ENCODE measurements at places on chromosomes 13 and 19. TPM values are rescaled to one million over a fixed set of nuclear protein-coding genes. Genes with fewer than 3 reads are reported as not detected.
A peak's percentile ranks its signal among the peaks of the same experiment; 100 is the strongest.

- H3K27ac ChIP-seq = no peak overlapping the region
- no peaks in the 10 kb centered on the region for H3K36me3 ChIP-seq
- H3K4me3 ChIP-seq = no peak overlapping the region
- DNase-seq = no peak
These were observed 3.9 kb upstream of the CEBPA start for GRCh38 chr19:33306191-33306590.

GRCh38 chr13:95470574-95471366, 81.8 kb upstream of the CLDN10 start:
- DNase-seq = no peak
- H3K36me3 ChIP-seq = no peaks in the 10 kb centered on the region
- no peak overlapping the region for H3K4me3 ChIP-seq
- H3K27me3 ChIP-seq = no peaks in the 10 kb centered on the region

Gene TNFSF9
- 2.4 TPM for total RNA-seq

- peaks cover 56% of the 10 kb centered on the region for H3K36me3 ChIP-seq
- H3K4me3 ChIP-seq = no peak overlapping the region
- DNase-seq = no peak
- H3K27ac ChIP-seq = no peak overlapping the region
These were observed 9.1 kb downstream of the ZNF841 start for GRCh38 chr19:52086481-52086880.

GRCh38 chr19:30419568-30420180, 47.5 kb downstream of the ZNF536 start:
- H3K4me3 ChIP-seq = no peak overlapping the region
- H3K27me3 ChIP-seq = no peaks in the 10 kb centered on the region
- no peak for DNase-seq
- no peaks in the 10 kb centered on the region for H3K36me3 ChIP-seq

DNA sequence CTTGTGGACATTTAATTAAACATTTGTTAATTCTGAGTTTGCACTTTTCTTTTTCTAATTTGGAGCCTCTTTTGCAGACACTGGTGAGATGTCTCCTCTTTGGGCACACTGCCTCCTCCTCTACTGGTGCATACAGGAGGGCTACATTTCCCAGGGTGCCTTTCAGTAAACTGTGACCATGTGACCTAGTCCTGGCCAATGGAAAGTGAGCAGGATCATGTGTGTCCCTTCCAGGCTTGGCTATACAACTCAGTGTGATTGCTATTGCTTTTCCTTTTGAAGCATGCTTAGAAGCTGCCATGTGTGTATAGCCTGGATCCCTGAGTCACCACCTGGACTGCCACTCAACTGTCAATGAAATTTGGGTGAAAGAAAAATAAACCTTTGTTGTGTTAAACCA, 4.5 kb downstream of the IZUMO2 start:
- H3K4me1 ChIP-seq = no peaks in the 10 kb centered on the region
- no peak overlapping the region for H3K4me3 ChIP-seq
- no peaks in the 10 kb centered on the region for H3K36me3 ChIP-seq
- no peak for DNase-seq

- H3K27ac ChIP-seq = no peak overlapping the region
- no peaks in the 10 kb centered on the region for H3K4me1 ChIP-seq
- H3K36me3 ChIP-seq = peaks cover 8% of the 10 kb centered on the region
These were observed 14.8 kb upstream of the GPI start for GRCh38 chr19:34350161-34350561.

DNA sequence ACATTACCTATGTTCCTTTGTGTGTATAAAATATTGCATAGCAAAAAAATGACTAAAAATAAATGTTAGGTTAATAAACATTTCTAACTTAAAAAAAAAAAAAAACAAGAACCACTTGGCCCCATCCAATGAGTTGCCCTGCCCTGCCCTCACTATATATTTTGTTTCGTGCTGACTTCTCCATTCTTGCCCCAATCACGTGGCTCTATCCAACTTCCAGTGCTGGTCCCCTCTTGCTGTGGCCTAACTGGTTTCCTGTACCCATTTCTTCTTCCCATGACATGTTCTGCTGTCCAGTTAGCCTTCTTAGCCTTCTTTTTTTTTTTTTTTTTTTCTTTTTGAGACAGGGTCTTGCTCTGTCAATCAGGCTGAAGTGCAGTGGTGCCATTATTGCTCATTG, 151.6 kb downstream of the FOXO1 start:
- H3K4me1 ChIP-seq = no peaks in the 10 kb centered on the region
- no peak overlapping the region for H3K4me3 ChIP-seq
- DNase-seq = no peak
- peaks cover 3% of the 10 kb centered on the region for H3K27me3 ChIP-seq

DNA sequence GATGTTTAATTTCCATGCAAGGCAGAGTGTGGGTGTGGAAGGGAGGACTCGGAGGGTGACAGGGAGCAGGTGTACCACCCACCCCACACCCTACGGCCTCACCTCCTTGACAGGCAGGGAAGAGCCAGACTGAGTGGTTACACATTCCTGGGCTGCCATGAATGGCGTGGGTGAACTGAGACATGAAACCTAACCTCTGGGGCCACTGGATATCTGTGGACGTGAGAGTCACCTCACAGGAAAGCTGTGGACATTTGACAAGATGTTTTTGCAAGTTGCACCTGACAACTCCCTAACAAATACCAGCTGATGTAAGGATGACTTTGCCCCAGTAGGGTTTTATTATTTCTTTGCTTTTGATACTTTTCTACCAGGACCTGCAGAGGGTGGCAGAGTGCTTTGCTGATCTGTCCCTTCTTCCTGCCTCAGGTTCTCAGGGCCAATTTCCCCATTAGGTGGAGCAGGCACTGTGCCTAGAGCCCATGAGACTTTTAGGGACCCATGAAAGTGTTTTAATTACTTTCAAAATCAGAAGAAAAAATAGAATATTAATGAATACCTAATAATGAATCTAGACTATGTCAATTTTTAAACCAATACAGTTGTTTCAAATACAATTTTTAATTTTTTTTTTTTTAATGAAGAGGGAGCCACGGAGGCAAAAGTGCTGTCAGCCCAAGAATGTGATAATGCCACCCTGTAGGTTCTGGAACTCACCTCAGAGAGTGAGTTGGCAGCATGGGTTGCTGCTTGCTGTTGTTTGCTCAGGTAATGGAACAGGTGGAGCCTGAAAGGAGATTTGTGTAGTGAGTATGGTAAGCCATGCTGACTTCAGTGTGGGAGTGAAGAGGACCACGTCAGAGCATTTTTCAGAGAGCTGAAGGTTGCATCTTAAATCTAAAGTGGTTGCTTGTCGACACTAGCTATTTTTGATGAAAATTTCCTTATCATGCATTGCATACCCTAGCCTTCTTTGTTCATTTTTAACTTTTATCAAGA, 58.0 kb upstream of the CYSLTR2 start:
- no peak overlapping the region for H3K4me3 ChIP-seq
- H3K36me3 ChIP-seq = no peaks in the 10 kb centered on the region
- DNase-seq = peak; percentile 51
- H3K27ac ChIP-seq = no peak overlapping the region

GRCh38 chr19:13033819-13034611, 38.7 kb downstream of the NFIX start:
- peaks cover 63% of the 10 kb centered on the region for H3K4me1 ChIP-seq
- no peak overlapping the region for H3K4me3 ChIP-seq
- H3K36me3 ChIP-seq = no peaks in the 10 kb centered on the region
- peak; percentile 55 for DNase-seq

GRCh38 chr13:29507356-29507755, 88.1 kb downstream of the SLC7A1 start:
- no peak for DNase-seq
- peaks cover 38% of the 10 kb centered on the region for H3K4me1 ChIP-seq
- H3K27ac ChIP-seq = no peak overlapping the region
- peaks cover 4% of the 10 kb centered on the region for H3K36me3 ChIP-seq

Gene KCNN1
- 1.6 TPM for total RNA-seq

Gene PTPRH
- total RNA-seq = 1.0 TPM

Gene EFNB2
- total RNA-seq = 93.2 TPM

DNA sequence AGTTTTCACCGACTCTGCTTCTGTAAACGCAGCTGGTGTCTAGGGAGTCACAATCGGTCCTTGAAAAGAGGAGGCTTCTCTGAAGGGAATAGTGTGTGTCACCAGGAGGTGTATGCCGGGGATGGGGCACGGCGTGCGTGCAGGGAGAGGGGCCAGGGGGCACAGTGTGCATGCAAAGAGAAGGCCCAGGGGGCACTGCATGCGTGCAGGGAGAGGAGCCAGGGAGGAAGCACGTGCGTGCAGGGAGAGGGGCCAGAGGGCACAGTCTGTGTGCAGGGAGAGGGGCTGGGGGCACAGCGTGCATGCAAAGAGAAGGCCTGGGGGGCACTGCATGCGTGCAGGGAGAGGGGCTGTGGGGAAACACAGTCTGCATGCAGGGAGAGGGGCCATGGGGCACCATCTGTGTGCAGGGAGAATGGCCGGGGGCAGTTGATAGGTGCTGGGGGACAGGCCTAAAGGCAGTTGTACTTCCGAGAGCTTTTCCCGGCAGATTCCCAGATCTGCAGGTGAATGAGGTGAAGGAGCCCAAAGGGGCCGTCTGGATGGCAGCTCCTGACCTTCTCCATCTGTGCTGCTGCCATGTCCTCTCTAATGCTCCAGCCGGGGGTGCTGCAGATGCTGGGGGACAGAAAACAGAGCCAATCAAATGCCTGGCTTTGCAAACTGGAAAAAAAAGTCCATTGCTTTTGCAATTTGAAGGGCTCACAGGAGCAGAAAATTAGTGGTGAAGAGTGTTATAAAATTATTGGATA, 36.4 kb downstream of the ATP11A start:
- no peak for DNase-seq
- H3K27ac ChIP-seq = no peak overlapping the region
- H3K36me3 ChIP-seq = no peaks in the 10 kb centered on the region
- peaks cover 3% of the 10 kb centered on the region for H3K27me3 ChIP-seq
- no peak overlapping the region for H3K4me3 ChIP-seq

DNA sequence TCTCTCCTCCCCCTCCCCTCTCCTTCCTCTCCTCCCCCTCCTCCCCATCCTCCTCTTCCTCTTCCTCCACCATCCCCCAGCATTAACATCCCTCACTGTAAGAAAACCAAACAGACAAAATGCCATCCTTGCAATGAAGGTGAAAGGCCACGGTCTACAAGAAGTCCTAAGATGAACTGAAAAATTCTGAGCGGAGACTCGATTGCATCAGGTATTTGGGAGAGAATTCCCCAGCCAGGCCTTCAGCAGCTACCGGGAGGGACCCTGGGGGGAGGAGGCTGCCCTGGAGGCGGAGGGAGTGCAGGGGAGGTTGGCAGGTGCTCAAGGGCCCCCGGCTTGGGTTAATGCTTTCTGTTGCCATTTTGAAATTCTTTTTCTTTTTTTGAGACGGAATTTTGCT, 10.1 kb upstream of the TIMM44 start:
- DNase-seq = no peak
- H3K4me1 ChIP-seq = peaks cover 3% of the 10 kb centered on the region
- H3K36me3 ChIP-seq = no peaks in the 10 kb centered on the region
- H3K4me3 ChIP-seq = no peak overlapping the region

DNA sequence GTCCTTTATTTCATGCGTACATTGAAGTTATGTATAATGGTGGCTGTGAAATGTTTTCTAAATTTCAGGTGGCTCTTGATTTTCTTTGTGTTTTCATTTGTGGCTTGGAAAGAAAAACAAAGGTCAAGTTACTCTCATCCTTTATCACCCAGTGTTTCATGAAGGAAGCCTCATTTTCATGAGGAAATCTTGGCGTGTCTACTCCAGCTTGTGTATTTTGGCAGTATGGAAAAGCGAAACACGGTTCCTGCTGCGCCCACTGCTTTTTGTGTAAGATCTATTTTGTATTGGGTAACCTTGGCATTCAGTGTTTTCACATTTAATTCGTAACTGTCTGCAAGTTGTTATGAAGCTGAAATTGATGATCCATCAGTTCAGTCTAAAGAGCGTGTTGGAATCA, 147.0 kb upstream of the RNF113B start:
- peaks cover 18% of the 10 kb centered on the region for H3K4me1 ChIP-seq
- peak; percentile 31 for DNase-seq
- no peak overlapping the region for H3K27ac ChIP-seq
- no peaks in the 10 kb centered on the region for H3K27me3 ChIP-seq
- no peak overlapping the region for H3K4me3 ChIP-seq

DNA sequence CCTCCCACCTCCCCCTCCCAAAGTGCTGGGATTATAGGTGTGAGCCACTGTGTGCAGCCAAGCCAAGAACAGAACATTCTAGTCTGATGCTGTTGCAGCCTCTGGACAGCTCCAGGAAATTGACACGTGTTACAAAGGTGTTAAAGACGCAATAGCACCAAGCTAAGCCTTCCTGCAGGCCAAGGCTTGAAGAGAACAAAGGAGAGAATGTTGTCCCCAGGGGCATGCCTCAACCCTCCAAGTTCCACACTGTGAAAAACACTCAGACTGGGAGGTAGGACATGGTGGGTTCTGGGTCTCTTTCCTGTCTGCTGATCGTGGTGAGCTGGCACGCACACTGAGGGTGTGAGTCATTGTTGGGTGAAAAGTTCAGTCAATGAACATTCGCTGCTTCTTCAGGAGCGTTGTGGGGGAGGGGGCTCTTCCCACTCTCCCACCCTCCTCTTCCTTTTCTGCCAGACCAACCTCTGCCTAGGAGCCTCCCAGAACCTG, 5.3 kb upstream of the PTPRS start:
- no peaks in the 10 kb centered on the region for H3K36me3 ChIP-seq
- peak; percentile 78 for DNase-seq
- no peak overlapping the region for H3K4me3 ChIP-seq
- H3K27me3 ChIP-seq = no peaks in the 10 kb centered on the region
- no peak overlapping the region for H3K27ac ChIP-seq
- peaks cover 12% of the 10 kb centered on the region for H3K4me1 ChIP-seq

DNA sequence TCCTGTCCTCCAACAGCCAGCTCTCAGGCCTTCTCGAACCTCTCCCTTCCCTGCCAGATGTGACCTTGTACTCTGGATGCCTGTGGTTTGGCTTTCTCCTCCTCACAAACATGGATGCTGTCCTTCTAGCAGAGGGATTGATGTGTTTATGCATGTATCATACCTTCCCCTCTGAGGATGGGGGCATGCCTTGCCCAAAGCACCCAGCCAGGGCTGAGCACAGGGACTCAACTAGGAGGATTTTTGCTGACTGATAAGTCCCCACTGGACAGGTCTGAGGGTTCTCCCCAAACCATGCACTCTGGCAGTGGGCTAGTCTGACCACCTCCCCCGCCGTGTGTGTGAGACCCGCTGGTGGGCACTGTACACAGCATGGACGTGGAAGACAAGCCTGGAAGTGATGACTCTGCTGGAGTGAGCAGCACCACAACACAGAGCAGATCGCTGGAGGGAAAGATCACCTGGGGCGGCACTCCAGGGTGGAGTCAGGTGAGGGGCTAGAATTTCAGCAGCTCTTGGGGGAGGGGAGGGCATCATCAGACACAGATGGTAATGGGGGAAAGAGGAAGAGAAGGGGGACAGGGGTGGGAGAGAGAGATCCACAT, 360.3 kb upstream of the ZNF507 start:
- no peak for DNase-seq
- H3K4me1 ChIP-seq = no peaks in the 10 kb centered on the region

DNA sequence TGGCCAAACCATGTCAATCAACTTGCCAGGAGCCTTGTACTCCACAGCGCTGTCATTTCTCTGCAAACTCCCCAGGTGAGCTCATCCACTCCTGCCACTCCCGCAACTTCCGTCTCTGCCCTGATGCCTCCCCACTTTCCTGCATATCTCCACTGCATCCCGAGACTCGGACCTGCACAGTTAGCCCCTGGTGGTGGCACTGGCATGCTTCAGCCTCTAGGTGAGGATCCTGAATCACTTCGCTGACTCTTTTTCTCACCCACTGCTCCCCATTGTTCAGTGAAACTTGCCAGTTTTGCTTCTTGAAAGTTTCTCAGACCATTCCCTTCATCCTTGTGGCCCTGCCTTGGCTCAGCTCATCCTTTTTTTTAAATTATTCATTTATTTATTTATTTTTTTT, 3.4 kb upstream of the CTU1 start:
- H3K27me3 ChIP-seq = no peaks in the 10 kb centered on the region
- no peak overlapping the region for H3K27ac ChIP-seq
- H3K4me3 ChIP-seq = no peak overlapping the region
- peaks cover 11% of the 10 kb centered on the region for H3K4me1 ChIP-seq
- H3K36me3 ChIP-seq = no peaks in the 10 kb centered on the region

Gene CD209
- not detected for total RNA-seq
